ENCODE measurements at places on chromosomes 4 and X.

GRCh38 chr4:1082215-1083182 is 30.9 kb downstream of the RNF212 start:
- peak; percentile 74 for DNase-seq

DNA sequence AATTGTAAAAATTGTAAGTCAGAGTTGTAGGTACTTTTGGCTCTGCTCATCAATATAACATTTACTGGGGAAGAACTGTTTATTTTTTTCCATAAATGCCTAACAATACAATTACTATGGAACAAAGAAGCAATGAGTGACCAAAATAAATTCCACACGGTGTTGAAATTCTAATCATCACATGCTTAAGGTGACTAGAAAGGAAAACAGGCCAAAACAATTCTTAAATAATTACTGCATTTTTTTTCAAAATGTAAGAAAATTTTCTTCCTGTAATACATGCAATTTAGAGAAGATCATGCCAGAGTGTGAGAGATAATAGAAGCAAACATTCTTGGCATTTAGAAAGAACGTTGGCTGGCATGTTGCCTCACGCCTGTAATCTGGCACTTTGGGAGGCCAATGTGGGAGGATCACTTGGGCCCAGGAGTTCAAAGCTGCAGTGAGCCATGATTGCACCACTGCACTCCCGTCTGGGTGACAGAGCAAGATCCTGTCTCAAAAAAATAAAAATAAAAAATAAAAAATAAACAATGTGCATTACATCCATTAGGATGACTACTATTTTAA is 22.5 kb downstream of the C4orf46 start:
- DNase-seq = peak; percentile 3

DNA sequence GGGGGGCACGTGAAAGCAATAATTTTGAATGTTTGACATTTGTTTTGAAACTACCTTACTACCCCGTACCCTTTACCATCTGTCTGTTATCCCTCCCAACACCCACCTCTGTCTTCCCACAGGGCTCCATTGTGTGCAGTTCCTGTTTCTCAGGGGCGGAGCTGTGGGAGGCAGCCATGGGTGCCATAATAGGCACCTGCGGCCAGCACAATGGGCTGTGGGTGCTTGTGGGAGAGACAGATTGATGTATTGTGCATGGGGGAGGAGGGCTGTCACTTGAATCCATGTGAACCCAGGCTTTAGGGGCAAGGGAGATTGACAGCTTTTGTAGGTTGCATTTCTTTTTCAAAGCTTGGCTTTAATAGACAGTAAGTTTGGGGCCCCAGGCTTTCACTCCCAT is 122.6 kb upstream of the CXorf66 start:
- DNase-seq = no peak

DNA sequence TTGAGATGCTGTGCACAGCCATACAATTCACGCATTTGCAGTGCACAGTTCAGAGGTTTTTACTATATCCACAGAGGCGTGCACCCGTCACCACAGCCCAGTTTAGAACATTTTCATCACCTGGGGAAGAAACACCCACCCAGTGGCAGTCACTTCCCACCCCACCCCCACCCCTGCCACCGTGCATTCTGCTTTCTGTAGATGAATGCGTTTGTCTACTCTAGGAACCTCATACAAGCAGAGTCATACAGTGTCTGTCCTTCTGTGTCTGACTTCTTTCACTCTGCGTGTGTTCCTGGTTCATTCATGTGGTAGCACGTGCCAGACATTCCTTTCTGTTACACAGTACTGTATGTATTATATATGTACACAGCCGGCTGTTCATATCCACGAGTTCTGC is 122.8 kb downstream of the TBL1X start:
- DNase-seq = no peak

DNA sequence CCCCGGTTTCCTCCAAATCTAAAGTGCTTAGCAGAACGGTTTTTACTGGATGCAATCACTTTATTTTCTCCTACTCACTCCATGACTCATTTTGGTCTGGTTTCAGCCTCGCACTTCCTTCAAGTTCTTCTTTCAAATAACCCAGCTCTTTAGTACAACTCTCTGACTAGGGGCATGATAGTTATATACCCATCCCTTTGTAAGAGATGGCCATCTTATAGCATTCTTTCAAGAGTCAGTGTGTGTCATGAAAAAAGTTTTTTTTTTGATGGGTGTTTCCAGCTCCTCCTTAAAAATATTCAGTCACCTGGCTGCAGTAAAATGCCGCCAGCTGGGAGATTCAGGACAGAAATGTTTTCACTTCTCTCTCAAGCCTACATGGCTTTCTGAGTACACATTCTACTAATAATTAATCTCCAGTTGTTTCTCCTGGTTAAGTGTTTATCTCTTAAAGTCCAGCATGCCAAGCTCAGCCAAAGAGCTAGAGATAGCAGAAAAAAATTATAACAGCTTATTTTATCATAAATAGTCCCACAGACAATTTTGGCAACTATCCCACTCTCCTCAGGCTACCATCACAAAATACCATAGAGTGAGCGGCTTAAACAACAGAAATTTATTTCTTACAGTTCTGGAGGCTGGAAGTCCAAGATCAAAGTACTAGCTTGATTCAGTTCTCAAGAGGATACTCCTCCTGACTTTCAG is 139.3 kb downstream of the GASK1B start:
- DNase-seq = peak; percentile 63

DNA sequence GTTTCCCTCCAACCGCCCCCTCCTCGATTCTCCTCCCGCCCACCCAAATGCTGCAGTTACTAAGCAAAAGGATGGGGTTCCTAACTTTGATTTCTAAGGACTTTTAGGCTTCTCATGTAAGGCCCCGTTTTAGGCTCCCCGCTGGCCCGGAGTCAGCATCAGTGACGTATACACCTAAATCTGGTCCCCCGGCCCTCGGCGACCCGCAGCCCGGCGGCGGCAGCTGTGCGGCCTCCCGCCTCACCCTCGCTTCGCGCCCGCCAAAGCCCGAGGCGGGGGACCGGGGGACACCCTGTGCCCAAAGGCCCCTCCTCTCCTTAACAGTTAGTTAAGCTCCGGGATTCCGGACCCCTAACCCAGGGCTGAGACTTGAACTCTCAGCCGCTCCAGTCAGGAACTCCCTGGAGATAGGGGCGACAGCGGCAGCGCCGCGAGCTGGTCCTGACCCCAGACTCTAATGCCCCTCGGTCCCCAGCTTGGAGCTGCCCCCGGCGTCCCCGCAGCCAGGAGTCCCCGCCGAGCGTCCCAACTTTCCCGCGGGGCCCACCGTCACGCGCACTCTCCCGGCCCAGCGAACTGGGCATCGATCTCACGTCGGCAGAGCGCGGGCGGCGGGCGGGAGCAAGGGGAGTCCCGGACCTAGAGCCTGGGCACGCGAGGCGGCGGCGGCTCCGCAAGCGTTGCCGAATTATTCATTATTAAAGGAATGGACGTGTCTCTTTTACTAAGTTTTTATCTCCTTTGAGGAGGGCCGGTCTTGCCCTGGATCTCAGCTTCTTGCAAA is 1.5 kb upstream of the NR3C2 start:
- DNase-seq = no peak

DNA sequence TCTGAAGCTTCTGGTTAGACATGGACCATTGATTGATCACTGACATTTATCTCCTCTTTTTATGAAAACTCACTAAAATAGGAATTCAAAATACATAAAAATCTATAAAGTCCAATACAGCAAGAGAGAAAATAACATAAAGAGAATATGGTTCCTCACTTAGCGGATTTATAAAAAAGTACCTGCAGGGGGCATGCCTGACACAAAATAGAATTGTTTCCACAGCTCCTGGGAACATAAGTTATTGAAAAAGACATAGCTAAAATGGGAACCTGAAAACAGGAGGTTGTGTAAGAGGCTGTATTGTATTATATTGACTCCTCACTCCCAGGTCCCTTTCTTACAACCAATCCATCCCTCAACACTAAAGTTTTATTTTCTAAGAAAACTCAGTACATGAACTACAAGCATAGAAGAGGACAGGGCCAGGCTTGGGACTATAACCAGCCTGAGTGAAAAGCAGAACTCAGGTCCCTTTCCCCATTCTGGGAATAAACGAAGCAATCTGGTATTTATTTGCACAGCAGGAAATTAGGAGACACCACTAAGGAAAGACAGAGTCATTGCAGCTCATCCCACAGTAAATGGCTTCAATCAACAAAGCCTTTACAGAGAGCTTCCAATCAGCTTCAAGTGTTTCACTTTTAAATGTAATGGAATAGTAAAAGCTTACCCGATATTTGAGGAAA is 121.1 kb upstream of the NDST4 start:
- DNase-seq = no peak

DNA sequence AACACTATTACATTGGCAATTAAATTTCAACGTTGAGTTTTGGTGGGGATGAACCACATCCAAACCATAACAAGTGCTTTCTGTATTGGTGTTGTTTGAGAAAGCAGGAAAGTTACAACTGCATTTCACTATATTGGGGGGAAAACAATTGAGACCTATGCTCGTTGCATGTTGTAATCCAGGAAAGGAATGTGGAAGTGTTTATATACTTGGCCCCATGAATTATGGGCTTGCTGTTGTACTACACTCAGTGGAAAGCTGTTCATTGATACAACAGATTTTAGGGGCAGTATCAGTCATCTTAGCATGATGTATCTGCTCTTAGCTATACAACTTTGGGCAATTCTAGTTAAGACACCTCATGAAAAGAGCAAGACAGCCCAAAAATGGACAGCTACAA is 52.4 kb downstream of the KLHL5 start:
- peak; percentile 52 for DNase-seq

- DNase-seq = no peak
These were observed 41.5 kb upstream of the PTCHD1 start for GRCh38 chrX:23292988-23293651.

DNA sequence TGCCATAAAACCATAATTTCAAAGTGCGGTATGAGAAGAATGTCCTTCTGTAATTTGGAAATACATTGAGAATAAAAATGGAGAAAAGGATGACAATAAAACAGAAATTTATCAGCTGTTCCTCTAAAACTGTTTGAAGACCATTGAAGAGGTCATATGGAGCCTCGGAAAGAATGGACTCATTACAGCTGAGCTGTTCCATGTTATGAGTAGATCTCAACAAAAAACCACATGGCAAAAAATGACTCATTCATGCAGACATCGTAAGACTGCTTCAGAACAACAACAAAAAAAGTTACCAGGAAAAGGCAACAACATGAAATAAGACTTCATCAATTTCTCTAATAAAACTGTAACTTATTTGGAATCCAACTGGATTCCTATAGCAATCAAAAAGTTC is 39.7 kb downstream of the AKAP4 start:
- peak; percentile 37 for DNase-seq

GRCh38 chr4:13860126-13860525 is 232.6 kb upstream of the BOD1L1 start:
- no peak for DNase-seq

GRCh38 chr4:24935856-24936255 is 23.0 kb upstream of the CCDC149 start:
- no peak for DNase-seq

- DNase-seq = no peak
These were observed 544.0 kb upstream of the AGA start for GRCh38 chr4:177986236-177986635.

- no peak for DNase-seq
These were observed 58.0 kb downstream of the SMAD1 start for GRCh38 chr4:145539671-145540070.

DNA sequence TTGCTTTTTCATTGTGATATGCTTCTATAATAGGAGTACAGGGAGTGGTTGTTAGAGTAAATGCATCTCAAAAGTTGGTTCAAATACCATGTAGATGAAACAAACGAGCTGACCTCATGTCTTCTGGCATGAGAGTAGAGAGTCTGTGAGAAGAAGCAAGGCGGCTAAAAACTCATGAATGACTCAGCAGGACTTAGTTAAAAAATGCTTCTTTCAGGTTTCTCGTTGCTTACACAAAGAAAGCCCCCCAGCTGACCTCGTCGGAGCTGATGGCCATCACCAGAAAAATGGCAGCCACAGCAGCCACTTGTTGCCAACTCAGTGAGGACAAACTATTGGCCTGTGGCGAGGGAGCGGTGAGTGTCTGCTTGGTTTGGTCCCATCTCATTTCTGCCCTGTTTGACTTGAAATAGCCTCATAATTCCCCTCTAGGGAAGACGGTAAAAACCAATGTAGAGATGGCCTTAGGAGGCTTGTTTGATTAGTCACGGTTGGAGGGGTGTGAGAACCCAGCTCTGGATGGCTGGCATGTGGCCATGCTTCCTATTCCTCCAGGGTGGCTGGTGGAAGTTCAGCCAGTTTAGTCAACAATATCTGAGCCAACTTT is 14.5 kb downstream of the AFP start:
- DNase-seq = peak; percentile 44

GRCh38 chr4:41025824-41026223 is 188.5 kb downstream of the APBB2 start:
- DNase-seq = no peak

DNA sequence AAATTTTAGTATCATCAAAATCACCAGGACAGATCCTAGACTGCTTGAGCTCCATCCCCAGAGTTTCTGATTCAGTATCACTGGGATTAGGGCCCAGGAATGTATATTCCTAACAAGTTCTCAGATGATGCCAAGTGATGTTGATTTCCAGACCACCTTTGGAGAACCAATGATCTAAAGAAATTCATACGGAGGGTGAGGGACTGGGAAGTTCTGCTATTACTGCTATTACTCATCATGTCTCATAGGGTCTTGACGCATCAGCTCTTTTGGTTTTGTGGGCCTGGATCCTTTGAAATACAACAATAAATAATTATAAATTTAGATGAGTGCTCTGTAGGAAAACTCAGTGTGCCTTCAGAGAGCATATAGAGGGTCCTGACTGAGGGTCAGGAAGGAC is 59.8 kb upstream of the LGI2 start:
- no peak for DNase-seq

GRCh38 chr4:137649711-137650450 is 117.6 kb upstream of the PCDH18 start:
- peak; percentile 69 for DNase-seq

- DNase-seq = peak; percentile 63
These were observed 3.2 kb downstream of the PITX2 start for GRCh38 chr4:110619463-110620247.

GRCh38 chrX:74519870-74520269 is 94.6 kb downstream of the RLIM start:
- no peak for DNase-seq

Measured in fibroblast of villous mesenchyme (primary cell).